ENCODE measurements at places on chromosomes 2 and 18.

DNA sequence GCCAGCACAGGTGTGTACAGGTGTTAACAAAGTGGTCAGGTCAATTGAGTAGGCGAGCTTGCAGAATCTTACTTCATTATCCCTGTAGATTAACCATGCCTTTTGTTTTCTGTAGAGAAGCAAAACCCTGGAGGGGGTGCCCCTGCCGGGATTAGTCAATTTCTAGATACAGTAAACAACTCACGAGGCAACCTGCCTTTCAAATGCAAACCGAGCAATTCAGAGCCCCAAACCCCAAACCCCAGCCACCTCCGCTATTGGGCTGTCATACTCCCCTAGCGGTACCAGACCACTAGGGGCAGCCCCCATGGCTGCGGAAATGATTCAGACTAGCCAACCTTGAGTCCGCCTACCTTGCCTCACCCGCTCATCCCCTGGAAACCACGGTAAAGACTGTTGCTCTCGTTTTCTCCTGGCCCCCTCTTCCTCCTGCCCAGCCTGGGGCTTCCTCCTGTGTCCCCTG, 61.4 kb upstream of the KIF5C start:
- no peak for DNase-seq

GRCh38 chr2:158651358-158652057, 143.6 kb upstream of the DAPL1 start:
- DNase-seq: no peak

- DNase-seq: no peak
These were observed 74.9 kb downstream of the ATP8B1 start for GRCh38 chr18:57727952-57728807.

GRCh38 chr18:79411614-79412526, 16.1 kb downstream of the NFATC1 start:
- no peak for DNase-seq

GRCh38 chr18:59881728-59882656, 17.8 kb upstream of the PMAIP1 start:
- DNase-seq: peak; percentile 9

DNA sequence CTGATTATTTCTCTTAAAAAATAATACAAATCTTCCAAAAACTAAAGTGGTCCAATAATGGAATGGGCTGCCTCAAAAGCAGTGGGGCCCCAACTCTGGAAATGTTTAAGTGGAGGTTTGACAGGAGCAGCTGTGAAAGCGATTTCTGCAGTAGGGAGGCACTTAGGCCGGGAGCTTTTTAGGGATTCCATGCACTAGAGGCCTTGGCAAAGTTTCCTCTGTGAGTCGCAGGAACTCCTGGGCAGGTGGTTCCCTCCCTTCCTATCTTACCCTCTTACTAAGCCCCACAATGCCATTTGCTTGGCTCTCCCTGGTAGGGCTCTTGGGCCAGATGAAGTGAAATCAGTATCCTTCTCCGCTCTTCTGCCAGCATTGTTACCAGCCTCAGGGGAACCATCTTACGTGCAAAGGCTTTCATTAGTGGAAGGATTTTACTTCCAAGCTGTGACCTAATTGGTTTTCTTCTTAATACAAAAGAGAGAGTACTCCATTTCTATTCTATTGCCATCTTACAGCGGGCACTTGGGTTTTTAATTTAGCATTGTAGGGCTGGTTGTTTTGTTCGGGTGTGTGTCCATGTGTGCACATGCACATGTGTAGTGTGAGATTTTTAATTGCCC, 34.3 kb upstream of the C18orf32 start:
- DNase-seq: no peak

DNA sequence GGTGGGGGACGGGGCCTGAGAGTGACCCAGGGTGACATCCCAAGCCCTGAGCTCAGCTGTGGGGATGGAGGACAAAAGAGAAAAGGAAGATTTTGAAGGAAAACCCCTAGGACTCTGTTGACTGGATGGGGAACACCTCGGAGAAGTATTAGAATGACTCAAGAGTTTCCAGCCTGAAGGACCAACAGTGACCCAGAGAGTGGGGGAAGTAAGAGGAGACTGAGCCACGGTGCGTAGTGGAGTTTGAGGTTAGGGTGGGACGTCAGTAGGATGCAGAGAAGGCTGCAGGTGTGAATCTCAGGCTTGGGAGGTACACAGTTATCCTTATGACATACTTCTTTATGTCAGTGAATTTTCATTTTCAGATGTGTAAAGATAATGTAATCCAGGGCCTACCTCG, 119.5 kb downstream of the NCK2 start:
- no peak for DNase-seq

- no peak for DNase-seq
These were observed 209.2 kb downstream of the MYCN start for GRCh38 chr2:16149349-16150243.

GRCh38 chr2:204732019-204732418, 186.7 kb downstream of the PARD3B start:
- no peak for DNase-seq

GRCh38 chr2:98505311-98505808, 60.7 kb downstream of the INPP4A start:
- no peak for DNase-seq

DNA sequence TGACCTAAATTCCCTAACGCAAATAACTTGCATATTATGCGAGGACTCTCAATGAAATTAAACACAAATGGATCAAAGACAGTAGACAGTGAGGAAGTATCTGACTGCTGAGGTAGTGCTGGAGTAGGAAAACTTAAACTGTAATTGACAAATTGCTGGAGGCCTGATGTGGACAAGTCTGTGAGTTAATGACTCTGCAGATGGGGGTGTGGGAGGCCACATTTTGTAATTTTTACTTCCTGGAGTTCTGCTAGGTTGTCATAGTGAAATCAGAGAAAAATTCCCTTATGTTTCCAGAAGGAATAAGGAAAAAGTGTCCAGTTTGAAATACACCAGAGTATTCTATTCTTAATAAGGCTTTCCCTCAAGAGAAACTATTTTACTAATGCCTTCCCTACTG, 333.0 kb upstream of the CNTNAP5 start:
- DNase-seq: no peak

GRCh38 chr2:176112375-176113302, 3.9 kb upstream of the HOXD10 start:
- DNase-seq: no peak

- no peak for DNase-seq
These were observed 113.1 kb downstream of the MREG start for GRCh38 chr2:215900203-215900611.

DNA sequence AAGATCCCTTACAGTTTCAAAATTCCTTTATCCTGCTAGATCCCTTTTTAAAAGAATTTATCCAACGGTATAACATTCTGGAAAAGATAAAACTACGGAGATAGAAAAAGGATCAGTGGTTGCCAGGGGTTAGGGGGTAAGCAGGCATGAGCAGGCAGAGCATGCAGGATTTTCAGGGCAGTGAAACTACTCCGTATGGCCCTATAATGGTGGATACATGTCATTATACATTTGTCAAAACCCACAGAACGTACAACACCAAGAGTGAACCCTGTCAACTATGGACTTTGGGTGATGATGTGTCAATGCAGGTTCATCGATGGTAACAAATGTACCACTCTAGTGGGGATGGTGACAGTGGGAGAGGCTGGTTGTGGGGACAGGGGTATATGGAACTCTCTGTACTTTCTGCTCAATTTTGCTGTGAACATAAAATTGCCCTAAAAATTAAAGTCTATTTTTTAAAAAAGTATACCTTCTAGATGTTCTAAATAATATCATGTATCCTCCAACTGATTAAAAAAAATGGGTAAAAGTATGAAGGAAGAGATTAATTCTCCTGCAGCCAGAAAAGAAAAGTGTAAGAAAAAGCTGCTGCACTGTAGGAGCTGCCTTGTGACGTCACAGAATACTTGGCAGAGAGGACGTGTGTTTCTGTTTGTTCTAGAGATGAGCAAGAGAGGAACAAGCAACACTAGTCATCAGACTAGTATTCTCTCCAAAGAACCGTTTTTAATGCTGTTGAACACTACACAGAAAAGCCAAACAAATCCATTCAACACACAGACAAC, 23.6 kb downstream of the ANKRD44 start:
- DNase-seq: no peak

Measured in NCI-H2081 (cell line).